ENCODE measurements at places on chromosomes 4 and X.

GRCh38 chr4:83022724-83023450, 12.1 kb upstream of the COPS4 start:
- no peak for DNase-seq

- DNase-seq = no peak
These were observed 19.9 kb downstream of the SH3BP2 start for GRCh38 chr4:2812612-2813354.

DNA sequence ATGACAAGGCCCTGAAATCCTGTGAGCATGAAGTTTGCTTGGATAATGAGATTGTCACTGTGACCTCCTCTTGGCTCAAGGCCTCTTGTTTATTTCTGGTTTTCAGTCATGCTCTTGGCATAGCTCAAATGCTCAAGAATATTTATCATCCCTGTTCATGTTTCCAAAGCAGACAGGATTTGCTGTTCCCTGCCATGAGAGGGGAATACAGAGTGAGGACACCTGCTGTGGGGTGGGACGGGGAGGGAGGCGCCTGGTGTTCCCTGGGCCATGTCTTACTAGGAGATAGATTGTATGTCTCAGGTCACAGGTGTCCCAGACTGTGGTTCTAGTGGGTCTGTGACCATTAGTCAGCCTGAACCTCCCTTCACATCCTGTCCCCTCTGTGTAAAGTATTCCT, 34.9 kb upstream of the SH3RF1 start:
- DNase-seq = no peak

GRCh38 chrX:33273535-33273934, 62.2 kb upstream of the DMD start:
- no peak for DNase-seq

DNA sequence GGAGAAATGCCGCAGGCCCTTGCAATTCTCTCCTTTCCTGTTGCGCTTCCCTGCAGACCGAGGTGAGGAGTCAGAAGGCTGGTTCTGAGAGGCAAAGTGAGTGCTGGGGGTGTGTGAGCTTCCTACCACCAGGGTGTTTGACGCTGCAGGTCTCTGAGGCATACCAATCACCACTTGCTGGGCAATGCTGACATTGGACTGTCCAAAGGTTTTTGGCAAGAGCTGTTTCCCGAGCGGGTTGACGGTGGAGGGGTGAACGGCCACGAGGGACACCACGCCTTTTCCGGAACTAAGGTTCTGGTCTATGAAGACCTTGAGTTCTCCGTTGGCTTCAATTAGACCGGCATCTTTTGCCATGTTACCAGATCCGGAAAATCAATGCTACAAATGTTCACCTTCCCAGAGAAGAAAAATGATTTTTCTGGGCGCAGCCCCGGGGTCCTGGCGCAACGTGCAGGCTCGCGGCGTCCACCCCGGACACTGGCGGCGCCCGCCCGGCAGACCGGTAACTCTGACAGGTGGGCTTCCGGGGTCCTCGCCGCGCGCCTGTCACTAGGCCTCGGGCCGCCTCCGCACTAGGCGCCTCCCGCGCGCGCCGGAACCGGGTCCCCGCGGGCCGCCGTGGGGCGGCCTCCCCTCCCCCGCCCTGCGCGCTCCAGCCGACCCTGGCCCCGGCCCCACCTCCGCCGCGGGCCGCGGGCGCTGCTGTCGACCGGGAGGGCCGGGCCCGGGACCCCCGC, 44.9 kb upstream of the FAM47C start:
- no peak for DNase-seq

GRCh38 chrX:22296871-22297270, 24.2 kb downstream of the CBLL2 start:
- no peak for DNase-seq

DNA sequence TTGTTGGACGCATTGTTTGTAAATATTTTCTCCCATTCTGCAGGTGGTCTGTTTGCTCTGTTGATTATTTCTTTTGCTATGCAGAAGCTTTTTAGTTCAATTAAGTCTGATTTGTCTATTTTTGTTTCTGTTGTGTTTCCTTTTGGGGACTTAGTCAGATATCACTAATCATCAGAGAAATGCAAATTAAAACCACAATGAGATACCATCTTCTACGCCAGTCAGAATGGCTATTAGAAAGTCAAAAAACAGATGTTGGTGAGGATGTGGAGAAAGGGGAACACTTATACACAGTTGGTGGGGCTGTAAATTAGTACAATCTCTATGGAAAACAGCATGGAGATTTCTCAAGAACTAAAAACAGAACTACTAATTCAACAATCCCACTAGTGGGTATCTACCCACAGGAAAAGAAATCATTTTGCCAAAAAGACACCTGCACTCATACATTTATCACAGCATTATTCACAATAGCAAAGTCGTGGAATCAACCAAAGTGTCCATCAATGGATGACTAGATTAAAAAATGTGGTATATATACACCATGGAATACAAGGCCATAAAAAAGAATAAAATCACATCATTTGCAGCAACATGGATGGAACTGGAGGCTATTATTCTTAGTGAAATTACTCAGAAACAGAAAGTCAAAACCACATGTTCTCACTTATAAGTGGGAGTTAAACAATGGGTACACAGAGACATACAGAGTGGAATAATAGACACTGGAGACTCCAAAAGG, 8.1 kb downstream of the COQ2 start:
- no peak for DNase-seq

GRCh38 chr4:123144616-123145015, 222.2 kb upstream of the NUDT6 start:
- no peak for DNase-seq

DNA sequence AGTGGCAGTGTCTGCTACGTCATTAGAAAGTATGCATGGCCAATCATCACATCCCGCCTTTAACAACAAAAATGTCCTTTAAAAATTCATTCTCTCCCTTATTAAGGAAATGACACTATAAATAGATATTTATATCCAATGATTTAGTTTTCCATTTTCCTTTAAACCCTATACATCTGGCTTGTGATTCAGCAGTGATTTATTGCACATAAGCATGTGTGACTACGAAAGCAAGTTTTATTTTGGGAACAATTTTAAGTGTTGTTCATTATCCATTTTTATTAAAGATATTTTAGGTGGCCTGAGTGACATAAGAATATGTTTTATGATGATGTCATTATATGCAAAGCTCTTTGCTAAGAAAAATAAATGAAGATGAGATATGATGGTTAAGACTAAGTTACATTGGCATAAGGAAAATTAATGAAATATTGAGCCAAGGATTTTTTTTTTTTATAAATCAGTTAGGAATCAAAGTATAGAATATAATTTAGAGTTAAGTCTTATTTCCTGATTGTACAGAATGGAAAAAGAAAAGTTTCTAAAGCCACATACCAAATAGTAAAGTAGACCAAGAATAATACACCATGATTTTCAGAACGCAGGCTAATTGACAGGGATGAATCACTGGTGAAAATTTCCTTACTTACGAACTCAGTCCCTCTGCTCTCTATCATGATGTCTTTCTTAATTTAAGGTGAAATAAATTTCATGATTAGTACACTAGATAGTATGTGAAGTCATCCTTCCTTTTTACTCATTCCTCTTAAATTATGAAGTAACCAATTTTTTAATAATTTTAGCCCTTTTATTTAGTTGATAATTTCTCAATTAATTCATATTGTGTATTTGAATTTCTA, 822.4 kb downstream of the FAT4 start:
- DNase-seq = no peak

DNA sequence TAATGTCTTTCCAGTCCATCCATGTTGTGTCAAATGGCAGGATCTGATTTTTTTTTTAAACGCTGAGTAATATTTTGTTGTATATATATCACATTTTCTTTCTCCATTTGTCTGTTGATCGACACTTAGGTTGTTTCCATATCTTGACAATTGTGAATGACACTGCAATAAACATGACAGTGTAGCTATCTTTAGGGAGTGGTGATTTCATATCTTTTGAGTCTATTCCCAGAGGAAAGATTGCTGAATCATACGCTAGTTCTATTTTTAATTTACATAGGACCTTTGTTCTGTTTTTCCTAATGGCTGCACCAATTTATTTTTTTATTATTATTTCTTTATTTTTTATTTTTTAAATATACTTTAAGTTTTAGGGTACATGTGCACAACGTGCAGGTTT, 470.7 kb downstream of the CCSER1 start:
- DNase-seq = no peak

GRCh38 chr4:183871581-183871980, 33.5 kb upstream of the STOX2 start:
- DNase-seq = no peak

DNA sequence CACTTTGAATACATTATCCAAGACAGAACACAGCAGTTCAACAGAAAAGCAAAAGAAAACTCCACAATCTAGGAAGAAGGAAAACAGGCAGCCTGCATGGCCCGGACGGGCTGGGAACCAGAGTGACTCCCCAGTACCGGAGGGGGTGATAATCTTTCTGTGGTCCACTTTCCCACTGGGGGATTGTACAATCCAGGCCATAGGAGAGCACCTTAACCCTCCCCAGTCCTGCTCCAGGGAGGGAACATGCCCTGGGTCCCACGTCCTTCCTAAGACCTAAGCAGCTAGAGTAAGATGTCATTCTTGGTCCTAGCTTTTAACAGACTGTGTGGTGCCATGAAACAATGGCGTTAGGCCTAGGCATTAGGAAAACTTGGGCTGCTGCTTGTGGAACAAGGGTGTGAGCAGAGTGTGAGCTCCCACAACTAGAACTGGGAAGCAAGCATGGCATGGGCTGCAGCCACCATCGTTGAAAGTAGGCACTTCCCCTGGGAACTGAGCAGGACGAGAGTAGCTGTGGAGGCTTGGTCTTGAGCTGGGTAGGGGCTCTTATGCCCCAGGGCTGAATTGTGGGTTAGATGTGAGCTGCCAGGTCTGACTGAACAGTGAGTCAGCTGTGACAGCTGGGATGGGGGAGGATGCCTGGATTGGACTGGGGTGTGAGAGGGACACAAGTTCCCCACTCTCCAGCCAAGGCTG, 42.4 kb downstream of the NAT8L start:
- no peak for DNase-seq

DNA sequence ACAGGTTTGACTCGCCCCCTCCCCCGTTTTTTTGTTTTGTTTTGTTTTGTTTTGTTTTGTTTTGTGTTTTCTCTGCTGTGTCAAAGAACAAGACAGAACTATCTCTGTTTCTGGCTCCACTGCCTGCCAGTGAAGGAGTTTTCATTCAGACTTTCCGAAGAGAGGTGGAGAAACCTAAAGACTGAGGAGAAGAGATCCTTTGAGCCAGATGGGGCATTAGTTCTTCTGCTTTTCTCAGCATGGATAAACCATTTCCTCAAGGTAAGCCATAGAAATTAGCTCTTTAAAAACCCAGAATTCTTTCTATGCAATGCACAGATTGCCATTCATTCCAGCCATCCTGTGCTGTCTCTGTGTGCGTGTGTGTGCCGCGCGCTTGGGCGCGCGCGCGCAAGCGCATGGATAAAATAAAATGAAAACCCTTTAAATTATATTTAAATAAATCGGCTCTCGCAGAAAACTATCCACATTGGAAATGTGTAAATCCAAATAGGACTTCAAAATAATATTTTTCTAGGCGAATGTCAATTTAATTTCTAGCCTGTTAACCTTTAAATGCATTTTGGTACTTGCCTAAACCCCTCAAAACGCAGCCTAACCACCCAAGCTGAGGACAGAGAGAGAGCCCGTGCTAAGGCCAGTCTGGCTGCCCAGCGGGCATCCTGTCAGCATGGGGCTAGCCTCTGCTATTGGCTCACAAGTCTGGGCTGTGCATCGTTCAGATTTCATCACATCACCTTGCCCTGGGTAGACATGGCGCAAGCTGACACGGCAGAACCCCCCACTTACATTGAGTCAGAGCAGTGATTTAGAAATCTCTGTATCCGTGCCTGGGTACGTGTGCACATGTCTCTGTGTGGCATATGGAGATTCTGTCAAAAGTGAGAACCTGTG, 113.0 kb upstream of the VAMP7 start:
- no peak for DNase-seq

GRCh38 chr4:8729408-8730149, 137.0 kb downstream of the CPZ start:
- no peak for DNase-seq

GRCh38 chr4:123505095-123506010, 108.8 kb downstream of the SPRY1 start:
- no peak for DNase-seq

DNA sequence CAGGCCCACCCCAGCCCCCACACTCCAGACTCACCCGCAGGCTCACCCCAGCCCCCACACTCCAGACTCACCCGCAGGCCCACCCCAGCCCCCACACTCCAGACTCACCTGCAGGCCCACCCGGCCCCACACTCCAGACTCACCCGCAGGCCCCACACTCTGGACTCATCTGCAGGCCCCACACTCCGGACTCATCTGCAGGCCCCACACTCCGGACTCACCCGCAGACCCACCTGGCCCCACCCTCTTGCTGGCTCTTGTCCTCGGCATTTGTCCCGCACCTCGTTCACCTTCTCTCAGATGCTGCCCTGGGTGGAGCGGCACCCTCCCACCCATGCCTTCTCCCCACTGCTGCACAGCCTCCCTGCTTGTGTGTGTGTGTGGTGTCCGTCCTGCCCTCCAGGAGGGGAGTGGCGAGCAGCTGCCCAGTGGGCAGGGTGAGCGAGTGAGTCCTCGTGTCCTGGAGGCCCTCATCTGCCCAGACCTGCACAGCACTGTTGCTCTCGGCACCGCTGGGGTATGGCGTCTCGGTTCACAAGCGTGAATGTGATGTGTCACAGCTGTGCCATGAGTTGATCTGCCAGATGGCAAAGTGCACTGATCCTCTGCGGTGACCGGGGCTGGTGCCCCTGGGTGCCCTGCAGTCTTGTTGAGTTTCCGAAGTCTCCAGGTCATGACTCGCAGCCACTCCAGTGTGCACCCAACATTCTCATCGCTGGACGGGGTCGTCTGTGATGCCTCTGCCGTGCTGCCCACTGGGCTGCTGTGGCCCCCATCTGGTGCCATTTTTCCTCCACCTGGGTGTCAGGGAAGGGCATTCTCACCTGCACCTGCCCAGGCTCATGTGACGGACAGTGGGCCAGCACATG, 27.7 kb downstream of the MAEA start:
- no peak for DNase-seq

GRCh38 chrX:24167719-24168472, 18.4 kb downstream of the ZFX start:
- DNase-seq = no peak

- DNase-seq = no peak
These were observed 81.2 kb downstream of the LDB2 start for GRCh38 chr4:16817286-16817685.

- DNase-seq = no peak
These were observed 400.4 kb upstream of the FAM241A start for GRCh38 chr4:111744847-111745246.

GRCh38 chr4:140834839-140835495, 78.8 kb upstream of the TBC1D9 start:
- DNase-seq = no peak

GRCh38 chrX:10008483-10009056, 41.4 kb downstream of the CLDN34 start:
- DNase-seq = no peak

DNA sequence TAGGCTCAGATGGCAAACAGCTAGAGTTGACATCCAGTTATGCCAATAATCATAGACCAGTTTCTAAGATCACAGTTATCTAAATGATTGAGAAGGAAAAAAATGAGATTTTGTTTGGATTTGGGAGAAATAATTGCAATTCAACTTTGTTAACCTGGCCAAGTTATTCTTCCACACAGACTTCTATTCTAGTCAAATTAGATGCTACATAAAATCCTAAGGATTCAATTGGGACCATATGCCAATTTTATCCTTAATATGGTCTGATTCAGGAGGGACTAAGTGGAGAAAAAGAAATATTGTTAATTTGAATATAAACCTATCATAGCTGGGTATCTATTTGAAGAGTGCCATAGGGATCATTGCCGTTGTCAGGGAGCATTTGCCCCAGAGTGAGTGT, 178.3 kb upstream of the SLC7A11 start:
- no peak for DNase-seq

Data from stimulated activated CD8-positive, alpha-beta memory T cell treated with anti-CD3 and anti-CD28 coated beads, Interleukin-7, amount 100 ng/mL, for 1 hour (primary cell).